ENCODE measurements at places on chromosomes 2 and 18. TPM values are rescaled to one million over a fixed set of nuclear protein-coding genes. Genes with fewer than 3 reads are reported as not detected.

The DIPK1C gene
- total RNA-seq, result not detected

The NFATC1 gene
- total RNA-seq, result 11.7 TPM

The HOXD12 gene
- total RNA-seq, result not detected

The TMEM178A gene
- 1.7 TPM for total RNA-seq

The REG1B gene
- total RNA-seq, result not detected

The CROCC2 gene
- 0.15 TPM for total RNA-seq

The TBR1 gene
- total RNA-seq, result not detected

The DSC2 gene
- total RNA-seq, result 2.7 TPM

The LIMS4 gene
- 2.4 TPM for total RNA-seq

The MROH2A gene
- not detected for total RNA-seq

The SERPINB11 gene
- total RNA-seq, result not detected

The CNOT11 gene
- 25.1 TPM for total RNA-seq

The DYSF gene
- 16.5 TPM for total RNA-seq

The SLC9A4 gene
- 0.10 TPM for total RNA-seq

The RAD51AP2 gene
- 0.18 TPM for total RNA-seq

The ZCCHC2 gene
- 22.8 TPM for total RNA-seq

The TLX2 gene
- total RNA-seq, result not detected

The ABCG8 gene
- total RNA-seq, result not detected

The TEKT4 gene
- 7.0 TPM for total RNA-seq

The PLB1 gene
- 2.7 TPM for total RNA-seq

The SAG gene
- total RNA-seq, result not detected

The RUFY4 gene
- total RNA-seq, result 0.62 TPM

The CLHC1 gene
- 13.4 TPM for total RNA-seq

The EDAR gene
- total RNA-seq, result not detected

The SLC16A14 gene
- total RNA-seq, result 3.4 TPM

The EN1 gene
- total RNA-seq, result not detected

The TWIST2 gene
- total RNA-seq, result 40.7 TPM

The FOXI3 gene
- total RNA-seq, result not detected

The SPP2 gene
- total RNA-seq, result not detected

The CKAP2L gene
- not detected for total RNA-seq

The UGT1A5 gene
- total RNA-seq, result not detected

The HTR2B gene
- 0.73 TPM for total RNA-seq

The CYS1 gene
- total RNA-seq, result 10.0 TPM

The DQX1 gene
- not detected for total RNA-seq

The PLA2R1 gene
- 20.5 TPM for total RNA-seq

The MYOM1 gene
- 4.0 TPM for total RNA-seq

The SLC8A1 gene
- total RNA-seq, result 12.8 TPM
